ENCODE measurements at places on chromosomes 6 and 20.
A peak's percentile ranks its signal among the peaks of the same experiment; 100 is the strongest.

DNA sequence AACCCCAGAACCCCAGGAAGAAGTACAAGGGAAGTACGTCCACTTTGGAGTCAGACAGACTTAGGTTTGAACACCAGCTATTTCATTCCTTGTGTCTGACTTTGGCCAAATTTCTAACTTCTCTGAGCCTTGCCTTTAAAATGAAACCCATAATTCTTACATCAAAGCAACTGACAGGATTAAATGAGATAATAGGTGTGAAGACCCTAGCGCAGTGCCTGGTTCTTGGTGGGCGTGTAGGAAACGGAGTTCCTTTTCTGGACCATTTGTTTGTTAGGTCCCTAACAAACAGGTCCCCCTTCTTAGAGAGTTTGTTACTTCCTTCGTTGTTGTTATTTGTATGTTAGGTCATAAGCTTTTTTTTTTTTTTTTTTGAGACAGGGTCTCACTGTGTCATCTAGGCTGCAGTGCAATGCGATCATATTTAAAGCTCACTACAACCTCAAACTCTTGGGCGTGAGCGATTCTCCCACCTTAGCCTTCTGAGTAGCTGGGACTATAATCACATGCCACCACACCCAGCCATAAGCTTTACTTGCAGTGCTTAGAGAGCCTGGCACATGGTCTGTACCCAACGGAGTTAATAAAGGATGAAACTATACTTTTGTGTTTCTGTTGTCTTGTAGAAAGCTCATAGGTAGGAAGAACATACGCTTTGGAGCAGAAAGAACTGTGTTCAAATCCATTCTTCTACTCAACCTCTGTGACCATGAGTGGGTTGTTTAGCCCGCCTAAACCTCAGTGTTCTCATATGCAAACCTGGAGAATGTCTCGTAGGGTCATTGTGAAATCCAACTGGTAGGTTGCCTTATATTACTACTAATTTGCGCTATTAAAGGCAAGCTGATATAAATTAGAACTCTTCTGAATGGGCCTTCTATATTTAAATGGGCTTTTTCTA, 21.8 kb upstream of the MROH8 start:
- no peak for DNase-seq

GRCh38 chr6:14676064-14676463, 558.5 kb downstream of the CD83 start:
- no peak for DNase-seq

- no peak for DNase-seq
Measured at GRCh38 chr6:37618916-37619590, 78.6 kb downstream of the MDGA1 start.

DNA sequence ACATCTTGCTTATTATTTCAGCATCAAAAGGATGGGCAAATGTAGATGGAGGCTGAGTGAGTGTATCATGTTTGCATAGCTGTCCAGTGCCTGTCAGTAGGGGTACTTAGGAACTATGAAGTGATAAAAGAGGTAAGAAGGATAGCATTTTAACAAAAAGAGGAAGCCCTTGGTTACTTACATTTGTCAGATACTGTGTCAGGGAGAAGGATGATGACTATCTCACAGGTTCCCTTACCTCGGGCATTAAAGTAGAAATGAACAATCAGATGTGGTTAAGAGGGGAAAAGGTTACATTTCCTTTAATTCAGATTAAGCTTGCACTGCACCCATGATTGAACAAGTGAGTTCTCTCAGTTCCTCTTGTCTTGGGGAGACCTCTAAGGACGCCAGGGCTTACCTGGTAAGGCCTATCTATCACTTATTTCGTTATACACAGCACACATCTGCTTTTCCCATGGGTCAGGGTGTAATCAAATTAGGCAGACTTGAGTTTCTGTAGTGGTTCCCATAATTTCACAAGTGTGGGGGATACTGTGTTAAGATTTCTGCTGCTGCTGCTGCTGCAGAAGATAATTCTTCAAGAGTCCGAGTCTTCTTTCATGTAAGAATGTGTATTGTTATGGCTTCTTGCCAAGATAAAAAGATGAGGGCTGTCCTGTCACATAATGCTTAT, 4.5 kb downstream of the FOXO3 start:
- no peak for DNase-seq

DNA sequence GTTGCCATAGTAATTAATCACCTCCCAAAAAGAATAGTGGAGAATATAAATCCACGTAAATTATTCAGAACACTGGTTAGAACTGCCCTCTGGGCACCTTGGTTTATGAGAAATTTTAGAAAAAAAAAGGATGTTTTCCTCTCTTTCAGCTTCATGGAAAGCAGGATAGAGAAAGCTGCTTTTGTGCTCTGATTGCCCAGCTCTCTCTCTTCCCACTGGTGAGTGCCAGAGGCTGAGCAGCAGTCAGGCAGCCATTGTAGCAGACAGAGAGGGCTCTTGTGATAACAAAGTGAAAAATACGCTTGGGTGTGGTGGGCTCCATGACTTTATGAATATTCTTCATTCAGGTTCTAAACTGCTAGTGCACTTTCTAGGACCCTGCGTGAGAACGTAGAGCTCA, 26.4 kb downstream of the SLC35F1 start:
- no peak for DNase-seq

- peak; percentile 76 for DNase-seq
Measured at GRCh38 chr6:77561768-77562314, 91.0 kb upstream of the MEI4 start.

DNA sequence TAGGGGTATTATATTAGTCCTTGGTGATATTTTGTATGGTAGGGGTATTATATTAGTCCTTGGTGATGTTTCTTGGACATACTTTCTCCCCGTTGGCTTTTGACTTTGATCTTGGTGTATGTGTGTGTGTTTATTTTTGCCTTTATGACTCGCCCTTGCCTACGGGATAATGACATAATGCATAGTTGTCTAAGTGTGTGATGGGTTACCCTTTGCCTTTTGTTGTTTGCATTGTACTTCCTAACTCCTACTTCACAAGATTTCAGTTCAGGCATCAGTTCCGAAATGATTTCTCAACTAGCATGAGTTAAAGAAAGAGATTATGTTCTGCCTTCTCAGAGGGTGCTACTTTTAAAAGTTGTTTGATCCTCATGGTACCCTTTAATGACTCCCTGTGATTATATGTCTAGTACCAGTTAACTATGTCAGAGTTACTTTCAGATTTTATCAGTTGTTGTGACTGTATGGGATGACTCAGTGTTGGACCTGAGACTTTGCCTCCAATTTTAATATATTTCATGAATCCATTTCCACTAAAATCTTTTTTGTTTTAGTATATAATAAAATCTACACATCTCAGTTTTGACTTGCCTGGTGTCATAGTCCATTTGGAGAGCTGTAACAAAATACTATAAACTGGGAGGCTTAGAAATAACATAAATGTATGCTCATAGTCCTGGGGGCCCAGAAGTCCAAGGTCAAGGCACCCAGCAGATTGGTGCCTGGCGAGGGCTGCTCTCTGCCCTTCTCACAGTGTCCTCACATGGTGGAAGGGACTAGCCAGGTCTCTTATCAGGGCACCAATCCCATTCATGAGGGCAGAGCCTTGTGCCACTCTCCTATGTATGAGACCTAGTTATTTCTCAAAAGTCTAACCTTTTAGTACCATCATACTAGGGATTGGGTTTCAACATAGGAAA, 34.1 kb downstream of the CDYL start:
- peak; percentile 30 for DNase-seq

DNA sequence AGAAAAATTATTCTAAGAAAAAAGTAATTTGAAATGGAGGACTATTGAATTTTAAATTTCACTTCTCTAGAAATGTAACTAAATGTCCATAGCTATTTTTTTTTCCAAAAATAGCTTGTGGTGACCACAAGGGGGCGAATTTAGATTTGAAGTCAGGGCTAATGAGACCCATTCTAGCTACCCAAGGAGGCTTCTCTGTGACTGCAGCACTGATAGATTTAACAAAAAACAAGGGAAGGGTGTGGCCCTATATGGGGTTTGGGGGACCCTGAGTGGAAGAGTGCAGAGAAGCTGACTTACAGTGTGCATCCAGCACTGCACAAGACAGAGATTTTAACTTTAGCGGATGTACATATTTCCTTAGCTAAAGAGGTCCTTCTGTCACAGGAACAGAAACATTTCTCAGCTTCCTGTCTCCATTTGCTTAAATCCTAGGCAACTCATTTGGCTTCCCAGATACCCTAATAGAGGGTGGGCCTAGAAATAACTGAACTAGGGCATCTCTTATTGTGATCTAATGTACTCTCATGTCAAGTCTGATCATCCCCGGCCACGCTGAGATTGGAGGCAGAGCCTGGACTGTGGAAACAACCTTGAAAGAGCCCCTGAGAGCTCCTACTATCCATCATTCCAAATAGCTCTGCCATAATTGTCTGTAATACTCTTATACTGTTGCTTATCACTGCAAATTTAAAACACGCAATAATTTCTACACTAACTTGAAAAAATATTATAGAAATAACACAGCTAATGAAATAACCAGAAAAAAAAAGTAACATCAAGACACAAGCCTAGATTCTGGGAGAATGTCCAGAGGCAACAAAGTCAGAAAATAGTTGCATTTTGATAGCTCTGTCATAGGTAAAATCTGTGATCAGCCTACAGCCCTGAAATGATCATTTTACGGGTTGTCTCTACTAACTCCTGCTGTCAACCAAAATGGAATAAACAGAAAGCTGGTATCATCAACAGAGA, 93.6 kb downstream of the SNAP91 start:
- peak; percentile 45 for DNase-seq

GRCh38 chr6:90109141-90109540, 187.5 kb downstream of the BACH2 start:
- no peak for DNase-seq

DNA sequence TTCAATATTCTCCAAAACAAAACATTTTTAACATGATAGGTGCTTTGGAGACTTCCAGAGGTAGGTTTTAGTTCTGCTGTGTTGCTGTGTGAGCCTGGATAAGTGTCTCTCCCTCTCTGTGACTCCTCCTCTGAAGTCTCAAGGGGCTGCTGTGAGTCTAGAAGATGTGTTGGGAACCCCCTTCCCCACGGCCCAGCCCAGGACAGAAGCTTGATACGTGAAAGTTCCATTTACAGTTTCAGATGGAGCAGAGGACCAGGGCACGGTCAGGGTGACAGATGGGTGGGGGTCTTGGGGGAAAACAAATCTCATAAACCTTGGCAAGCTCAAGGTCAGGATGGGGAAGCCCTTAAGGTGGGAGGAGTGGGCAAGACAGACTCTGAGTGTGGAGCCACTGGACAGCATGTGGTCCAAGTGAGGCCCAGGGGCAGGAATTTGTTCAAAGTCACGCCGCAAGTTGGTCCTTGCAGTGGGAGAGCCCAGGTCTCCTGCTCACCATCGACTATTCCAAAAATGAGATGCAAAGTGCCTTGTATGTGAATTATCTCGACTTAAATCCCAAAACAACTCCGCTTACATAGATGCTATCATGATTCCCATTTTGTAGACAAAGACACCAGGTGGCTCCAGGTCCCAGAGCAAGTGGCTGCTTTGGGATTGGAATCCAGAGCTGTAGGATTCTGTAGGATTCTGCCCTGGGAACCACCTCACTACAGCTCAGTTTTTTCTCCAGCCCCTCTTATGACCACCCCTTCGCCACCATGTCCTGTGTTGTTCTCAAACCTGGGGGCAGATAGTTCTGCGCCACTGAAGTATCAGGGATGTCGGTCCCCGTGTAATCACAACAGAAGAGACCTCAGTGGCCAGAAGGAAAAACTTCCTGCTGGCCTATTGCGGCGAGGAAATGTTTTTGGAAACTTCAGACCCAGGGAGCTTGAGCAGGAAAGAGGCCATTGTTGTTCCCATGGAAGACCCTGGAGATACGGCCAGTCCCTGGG, 1.9 kb downstream of the TGM2 start:
- DNase-seq, result no peak

- peak; percentile 57 for DNase-seq
Measured at GRCh38 chr20:36454698-36455427, 86.5 kb upstream of the MYL9 start.

DNA sequence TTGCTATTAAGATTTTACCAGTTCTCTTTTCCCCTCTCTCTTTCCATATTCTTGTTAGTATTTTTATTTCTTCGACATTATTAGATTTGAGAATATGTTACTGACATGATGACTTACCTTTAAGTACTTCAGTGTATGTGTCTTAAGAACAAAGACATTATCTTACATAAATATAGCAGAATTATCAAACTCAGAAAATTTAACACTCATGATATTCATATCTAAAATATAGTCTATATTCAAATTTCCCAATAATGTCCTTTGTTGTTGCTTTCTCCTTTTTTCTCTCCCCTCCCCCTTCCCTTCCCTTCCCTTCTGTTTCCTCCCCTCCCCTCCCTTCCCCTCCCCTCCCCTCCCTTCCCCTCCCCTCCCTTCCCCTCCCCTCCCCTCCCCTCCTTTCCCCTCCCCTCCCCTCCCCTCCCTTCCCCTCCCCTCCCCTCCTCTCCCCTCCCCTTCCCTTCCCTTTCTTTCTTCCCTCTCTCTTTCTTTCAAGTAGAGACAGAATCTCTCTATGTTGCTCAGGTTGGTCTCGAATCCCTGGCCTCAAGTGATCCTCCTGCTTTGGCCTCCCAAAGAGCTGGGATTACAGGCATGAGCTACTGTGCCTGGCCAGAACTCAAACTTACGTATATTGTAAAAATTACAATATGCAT, 56.5 kb downstream of the RSPH3 start:
- no peak for DNase-seq

DNA sequence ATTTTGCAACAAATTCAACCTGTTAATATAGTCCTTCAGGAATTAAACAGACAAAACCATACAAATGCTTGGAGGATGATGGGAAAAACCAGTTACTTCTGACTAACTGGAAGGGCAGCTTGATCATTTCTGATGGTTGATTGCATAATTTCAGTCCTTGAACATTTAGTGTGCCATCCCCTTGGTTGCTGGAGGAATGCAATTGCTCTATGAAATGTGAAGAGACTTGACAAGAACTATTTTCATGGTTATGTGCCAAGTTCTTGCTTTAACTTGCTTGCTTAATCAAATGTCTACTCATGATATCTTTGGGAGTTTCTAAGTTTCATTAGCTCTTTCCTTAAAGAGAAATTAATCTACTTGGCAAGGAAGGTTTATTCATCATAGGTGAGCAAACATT, 45.2 kb downstream of the ANKEF1 start:
- no peak for DNase-seq

- no peak for DNase-seq
Measured at GRCh38 chr6:140893432-140893831, 1239.3 kb upstream of the GJE1 start.

- DNase-seq, result no peak
Measured at GRCh38 chr20:56909918-56910714, 281.0 kb downstream of the TFAP2C start.

- no peak for DNase-seq
Measured at GRCh38 chr6:87903323-87903722, 144.3 kb upstream of the SPACA1 start.

Data from myocyte (in vitro differentiated cells).